ENCODE measurements at places on chromosomes 2 and 18.

DNA sequence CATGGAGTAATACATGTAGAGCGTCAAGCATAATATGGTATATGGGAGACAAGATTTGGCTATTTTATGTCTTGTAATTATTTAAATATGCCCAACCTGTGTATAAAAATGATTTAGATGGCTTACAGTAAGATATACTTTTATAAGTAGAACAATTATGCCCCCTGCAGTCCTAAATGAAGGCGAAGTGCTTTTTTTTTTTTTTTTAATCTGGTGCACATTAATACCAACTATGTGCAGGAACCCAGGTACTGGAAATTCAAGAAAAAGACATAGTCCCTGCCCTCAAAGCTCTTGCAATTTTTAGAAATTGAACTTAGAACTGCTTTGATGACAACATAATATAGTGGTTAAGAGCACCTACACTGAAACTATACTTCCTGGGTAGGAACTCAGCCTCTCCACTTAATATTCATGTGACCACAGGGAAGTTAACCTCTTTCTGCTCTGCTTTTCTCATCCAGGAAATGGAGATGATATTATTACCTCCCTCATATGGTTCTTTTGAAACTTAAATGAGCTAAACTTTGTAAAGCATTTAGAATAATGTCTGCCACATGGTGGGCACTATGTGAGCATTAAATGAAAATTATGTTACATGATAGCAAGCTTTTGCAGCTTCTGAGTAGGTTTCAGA lies 38.1 kb downstream of the AFTPH start:
- DNase-seq: no peak

DNA sequence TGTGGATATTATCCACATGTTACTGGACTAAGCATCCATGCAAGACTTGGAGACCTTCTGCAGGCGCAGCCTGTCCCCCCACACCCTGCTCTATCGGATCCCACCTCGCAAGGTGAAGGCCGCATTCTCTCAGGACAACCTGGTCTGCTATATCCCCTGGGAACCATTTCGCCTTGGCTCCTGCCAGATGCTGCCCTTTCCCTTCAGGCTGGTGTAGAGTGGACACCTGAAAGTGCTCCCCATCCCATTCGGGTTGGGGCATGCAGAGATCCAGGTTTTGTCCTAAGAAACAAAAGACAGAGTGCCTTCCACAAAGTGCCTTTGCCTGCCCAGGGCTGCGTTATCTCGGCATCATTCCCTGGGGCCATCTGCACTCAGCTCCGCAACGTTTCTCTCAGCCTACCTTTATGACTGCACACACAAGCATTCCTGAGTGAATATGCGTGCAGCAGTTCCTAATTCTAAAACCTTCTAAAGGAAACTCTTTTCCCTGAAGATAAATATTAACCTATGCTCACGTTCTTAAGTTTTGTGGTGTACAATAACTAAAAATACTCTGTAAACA lies 20.5 kb downstream of the FHL2 start:
- DNase-seq: no peak

DNA sequence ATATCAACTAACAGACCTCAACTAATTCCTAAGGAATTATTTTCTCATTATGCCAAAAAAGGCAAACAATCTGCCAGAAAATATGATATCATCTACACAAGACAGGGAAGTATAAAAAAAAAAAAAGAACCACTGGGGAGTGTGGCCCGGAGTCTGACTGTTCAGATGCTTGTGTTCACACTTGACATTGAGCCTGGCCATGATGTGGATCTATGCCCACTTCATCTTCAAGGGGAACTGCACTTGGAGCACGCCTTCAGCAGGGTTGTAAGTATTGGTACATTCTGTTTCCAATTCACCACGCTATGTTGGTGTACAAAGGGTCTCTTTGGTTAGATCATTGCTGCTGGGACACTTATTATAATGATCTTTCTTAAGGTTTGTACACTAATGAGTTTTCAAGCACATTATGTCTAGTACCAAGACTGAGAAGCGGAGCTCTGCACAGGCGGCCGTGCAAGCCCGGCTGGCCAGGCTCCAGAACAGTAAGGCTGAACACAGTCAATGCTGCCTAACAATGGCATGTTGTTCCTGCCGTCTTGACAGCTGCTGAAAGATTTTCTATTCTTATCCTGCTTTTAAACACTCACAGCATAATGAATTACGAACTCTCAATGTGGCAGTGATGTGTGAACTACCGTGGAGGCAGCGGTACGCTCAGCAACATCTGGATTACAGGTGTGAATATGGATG lies 788.4 kb upstream of the SOX11 start:
- no peak for DNase-seq

DNA sequence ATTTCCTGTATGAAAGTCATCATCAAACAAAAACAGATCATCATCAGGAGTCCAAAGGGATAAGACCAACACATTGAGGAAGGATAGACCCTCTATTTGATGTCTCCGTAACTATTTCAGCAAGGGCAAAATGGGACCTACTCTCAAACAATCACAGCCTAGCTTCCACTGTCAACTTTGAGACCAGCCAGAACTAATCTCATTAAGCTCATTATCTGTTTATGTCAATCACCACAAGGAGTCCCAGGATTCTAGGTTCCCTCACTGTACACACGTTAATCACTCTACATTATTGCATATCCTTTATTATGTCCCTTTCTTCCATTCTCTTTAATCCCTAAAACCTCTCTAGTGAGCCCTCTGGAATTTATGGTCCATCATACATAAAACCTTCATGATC lies 370.3 kb upstream of the LINC00305 start:
- no peak for DNase-seq

DNA sequence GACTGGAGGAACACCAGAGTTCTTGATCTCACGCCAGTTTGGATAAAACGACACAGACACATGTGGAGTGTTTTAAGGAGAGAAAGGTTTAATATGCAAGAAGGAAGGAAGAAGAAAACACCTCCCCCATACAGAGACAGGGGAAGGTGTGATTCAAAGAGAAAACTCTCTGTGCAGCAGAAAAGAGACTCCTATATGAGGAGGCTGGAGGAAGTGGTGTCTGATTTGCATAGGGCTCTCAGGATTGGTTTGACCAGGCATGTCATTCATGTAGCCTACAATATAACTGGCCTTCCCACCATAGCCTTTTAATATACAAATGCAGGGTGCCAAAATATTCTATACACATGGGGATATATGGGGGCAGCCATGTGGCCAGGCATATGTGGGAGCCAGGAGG lies 1386.5 kb downstream of the RPIA start:
- DNase-seq: no peak

DNA sequence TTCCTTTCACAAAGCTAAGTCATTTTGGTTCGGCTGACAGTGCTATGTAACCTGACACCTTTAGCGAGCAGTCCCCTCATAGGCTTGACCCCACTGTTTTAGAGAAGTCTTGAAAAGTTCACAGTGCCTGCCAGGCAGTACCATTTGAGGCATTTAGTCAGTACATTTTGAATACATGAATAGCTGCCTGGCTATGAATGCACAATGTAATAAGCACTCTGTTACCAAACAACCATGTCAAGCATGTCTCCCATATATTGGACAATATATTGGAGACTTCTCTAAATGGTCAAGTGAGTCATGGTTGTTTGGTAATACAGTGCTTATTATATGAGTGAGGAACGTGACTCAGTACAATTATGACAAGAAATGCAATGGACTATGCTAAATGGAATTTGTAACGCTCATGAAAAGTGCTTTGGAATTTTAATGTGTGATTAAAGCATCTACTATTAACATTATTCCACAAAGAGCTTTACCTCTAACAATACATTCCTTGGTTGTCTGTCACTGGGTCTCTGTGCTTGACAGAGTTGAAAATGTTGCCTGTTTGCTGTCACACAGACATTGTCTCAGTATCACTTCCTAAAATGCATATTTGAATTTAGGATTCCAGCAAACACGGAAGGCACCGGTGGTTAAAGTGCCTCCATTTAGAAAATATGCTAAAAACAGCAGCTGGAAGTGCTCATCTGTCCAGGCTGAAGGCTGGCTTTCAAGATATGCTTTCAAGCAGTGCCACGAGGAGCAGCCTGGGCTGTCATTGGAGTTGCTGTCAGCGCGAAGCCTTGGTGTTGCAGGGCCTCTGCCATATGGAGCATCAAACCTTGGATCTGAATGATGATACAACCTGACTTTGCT lies 458.6 kb downstream of the FBXO15 start:
- DNase-seq: no peak

GRCh38 chr2:145655165-145655765 lies 1135.3 kb upstream of the ZEB2 start:
- DNase-seq: no peak

DNA sequence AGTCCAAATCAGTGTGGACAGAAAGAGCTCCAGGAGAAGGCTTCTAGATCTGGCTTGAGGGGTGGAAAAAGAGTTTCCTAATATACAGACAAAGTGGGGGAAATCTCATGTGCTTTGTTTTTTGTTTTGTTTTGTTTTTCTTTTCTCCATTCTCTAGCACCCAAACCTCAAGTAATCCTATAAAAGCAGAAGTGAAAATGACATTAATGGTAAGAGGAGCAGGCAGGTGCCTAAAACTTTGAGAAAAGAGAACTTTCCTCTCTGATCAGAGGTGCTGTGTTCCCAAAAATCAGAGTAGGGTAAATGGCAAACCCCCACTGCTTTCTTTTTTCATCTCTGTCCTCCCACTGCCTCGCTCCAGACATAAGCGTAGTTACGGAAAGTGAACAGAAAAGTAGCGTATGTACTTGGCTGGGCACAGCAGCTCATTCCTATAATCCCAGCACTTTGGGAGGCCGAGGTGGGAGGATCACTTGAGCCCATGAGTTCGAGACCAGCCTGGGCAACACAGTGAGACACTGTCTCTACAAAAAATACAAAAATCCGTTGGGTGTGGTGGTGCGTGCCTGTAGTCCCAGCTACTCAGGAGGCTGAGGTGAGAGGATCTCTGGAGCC lies 77.8 kb downstream of the FAM161A start:
- no peak for DNase-seq

All from stimulated activated CD4-positive, alpha-beta T cell treated with anti-CD3 and anti-CD28 coated beads, Interleukin-1b, Interleukin-23, amount 100 ng/mL, for 24 hours (primary cell).